ENCODE measurements at places on chromosomes 6 and 20.

GRCh38 chr6:3754776-3755175, 3.3 kb upstream of the PXDC1 start:
- no peak for DNase-seq

DNA sequence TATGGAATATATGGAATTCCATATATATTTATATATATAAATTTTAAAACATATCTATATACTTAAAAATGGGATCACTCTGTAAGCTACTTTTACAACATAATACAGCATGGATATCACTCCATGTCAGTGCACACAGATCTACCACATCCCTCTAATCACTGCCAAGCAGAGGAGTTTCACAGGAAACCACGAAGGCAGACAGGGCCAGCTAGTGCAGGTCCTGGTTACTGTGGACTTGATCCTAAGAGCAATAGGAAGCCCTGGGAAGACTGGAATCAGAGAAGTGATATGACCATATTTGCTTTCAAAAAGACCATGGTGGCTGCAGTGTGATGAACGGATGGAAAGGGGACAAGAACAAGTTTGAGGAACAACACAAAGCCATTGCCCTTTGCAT, 40.0 kb upstream of the NRN1 start:
- DNase-seq, result no peak

DNA sequence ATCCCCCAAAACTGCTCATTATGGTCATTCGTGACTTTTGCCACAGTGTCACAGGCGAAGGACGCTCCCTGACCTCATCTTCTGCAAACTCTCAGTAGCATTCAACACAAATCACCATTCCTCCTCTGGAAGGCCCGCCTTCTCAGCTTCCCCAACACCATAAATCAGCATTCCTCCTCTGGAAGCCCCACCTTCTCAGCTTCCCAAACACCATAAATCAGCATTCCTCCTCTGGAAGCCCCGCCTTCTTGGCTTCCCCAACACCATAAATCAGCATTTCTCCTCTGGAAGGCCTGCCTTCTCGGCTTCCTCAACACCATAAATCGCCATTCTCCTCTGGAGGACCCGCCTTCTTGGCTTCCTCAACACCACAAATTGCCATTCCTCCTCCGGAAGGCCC, 288.0 kb upstream of the AGPAT4 start:
- no peak for DNase-seq

GRCh38 chr6:43873806-43874714, 104.0 kb downstream of the VEGFA start:
- peak; percentile 65 for DNase-seq

DNA sequence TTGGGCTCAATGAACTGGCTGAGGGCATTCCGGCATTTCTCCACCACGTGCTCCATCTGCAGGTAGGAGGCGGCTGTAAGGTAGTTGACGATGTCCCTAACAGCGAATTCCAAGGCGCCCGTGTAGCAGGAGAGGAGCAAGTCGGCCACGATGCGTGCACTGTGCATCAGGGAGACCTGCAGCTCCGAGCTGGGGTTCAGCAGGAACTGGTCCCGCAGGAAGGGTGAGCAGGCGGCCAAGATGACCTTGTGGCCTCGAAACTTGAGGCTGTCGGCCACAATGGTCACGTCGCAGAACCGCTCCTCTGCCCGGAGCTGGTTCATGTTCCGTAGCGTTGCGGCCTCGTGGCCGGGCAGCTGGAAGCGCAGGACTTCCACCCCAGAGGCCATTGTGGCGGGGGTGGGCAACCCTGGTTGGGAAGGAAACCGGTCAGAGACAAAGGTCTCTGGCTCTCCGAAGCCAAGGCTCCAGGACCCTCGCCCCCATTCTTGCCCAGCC, 920 bp downstream of the ZBTB12 start:
- no peak for DNase-seq

- no peak for DNase-seq
Observed at GRCh38 chr6:21003780-21004541, 469.7 kb downstream of the CDKAL1 start.

DNA sequence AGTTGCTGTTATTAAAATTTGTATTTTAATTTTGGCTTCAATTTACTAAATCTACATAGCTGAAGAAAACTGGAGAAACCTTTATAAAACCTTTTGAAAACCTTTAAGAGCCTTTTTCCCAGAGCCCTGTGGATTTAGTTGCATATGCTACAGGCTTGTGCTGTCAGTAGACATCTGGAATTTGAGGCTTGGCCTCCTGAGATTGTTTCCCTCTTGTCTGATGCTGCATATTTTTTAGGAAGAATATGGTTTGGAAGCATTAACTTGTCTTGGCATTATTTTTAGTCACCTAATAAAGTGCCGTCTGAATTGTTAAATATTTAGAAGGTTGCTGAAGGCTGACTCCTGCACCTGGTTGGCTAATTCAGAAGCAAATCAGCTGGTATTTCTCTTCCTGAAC, 369.4 kb downstream of the UTRN start:
- DNase-seq, result no peak

- no peak for DNase-seq
Observed at GRCh38 chr6:15530411-15530810, 132.4 kb downstream of the DTNBP1 start.

- DNase-seq, result no peak
Observed at GRCh38 chr6:56115715-56116114, 131.7 kb downstream of the COL21A1 start.

- DNase-seq, result no peak
Observed at GRCh38 chr6:143559051-143559660, 47.6 kb upstream of the FUCA2 start.

- DNase-seq, result no peak
Observed at GRCh38 chr6:142821860-142822259, 123.1 kb downstream of the HIVEP2 start.

GRCh38 chr6:22656706-22657351, 87.5 kb downstream of the HDGFL1 start:
- DNase-seq, result no peak

DNA sequence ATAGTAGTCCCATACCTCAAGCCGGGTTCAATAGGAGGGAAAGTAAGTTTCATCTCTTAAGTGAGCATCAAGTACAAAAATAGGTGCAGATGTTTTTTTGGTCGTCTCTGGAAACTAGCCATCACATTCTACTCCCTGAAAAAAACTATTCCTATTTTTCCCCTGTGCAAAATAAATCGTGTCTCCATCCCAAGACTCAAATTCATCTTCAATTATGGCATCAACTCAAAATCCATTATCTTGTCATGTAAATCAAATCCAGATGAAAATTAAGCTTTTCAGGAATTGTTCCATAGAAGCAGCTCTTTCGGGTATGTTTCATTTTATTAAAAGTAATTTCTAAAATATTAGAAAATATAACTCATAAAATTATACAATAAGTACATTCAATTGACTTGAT, 1368.4 kb downstream of the GRIK2 start:
- DNase-seq, result no peak

GRCh38 chr6:35663447-35664235, 25.1 kb downstream of the FKBP5 start:
- no peak for DNase-seq

DNA sequence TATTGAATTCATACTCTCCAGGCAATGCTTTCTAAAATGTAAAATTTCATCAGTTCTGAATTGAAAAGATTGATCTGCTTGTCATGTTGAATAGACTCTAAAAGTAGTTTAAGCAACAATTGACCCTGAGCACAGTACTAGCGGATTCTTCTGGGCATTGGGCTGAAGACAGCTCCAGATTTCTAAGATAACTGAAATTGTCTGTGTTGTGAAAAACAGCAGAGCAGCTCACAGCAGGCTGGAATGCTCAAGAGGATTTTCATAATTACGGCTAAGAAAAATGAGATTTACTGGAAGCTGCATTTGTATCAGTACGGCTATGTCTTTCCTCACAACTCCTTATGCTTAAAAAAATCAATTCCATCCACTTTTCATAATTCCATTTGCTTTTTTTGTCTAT, 373.7 kb downstream of the HACE1 start:
- DNase-seq, result no peak

- no peak for DNase-seq
Observed at GRCh38 chr6:28922821-28923317, 916 bp downstream of the TRIM27 start.

DNA sequence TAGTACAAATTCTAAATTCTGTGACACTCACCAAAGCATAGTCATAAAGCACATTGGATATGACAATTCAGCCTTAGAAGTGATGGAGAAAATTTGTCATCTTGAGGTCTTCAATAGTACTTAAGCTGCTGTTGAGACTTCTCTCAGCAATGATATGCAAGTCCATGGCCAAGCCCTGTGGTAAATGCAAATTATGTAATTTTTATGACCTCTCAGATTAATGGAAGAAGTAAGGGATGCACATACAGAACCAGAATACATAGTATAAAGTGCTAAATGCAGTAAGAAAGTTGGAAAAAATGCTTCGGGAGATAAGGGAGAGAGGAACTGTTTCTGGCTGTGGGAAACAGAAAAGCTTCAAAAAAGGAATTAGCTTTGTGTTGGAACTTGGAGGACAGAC, 700.7 kb downstream of the RNF144B start:
- DNase-seq, result no peak

DNA sequence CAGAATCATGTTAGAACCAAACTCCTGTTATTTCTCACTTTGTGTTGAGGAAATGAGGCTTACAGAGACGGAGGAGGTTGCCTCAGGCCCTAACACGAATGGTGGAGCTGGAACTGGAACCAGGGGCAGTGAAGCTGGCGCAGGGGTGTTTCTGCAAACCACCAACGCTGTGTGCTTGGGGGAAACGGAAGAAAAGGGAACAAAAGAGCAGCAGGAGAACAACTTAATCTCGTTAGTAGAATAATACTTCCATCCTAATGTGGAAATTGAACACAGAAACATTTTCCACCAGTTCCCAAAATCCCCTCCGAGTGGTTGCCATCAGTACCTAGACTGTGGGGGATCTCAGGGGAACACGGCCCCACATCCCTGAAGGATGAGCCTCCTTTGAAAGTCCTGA, 103.4 kb upstream of the FRMD1 start:
- no peak for DNase-seq

DNA sequence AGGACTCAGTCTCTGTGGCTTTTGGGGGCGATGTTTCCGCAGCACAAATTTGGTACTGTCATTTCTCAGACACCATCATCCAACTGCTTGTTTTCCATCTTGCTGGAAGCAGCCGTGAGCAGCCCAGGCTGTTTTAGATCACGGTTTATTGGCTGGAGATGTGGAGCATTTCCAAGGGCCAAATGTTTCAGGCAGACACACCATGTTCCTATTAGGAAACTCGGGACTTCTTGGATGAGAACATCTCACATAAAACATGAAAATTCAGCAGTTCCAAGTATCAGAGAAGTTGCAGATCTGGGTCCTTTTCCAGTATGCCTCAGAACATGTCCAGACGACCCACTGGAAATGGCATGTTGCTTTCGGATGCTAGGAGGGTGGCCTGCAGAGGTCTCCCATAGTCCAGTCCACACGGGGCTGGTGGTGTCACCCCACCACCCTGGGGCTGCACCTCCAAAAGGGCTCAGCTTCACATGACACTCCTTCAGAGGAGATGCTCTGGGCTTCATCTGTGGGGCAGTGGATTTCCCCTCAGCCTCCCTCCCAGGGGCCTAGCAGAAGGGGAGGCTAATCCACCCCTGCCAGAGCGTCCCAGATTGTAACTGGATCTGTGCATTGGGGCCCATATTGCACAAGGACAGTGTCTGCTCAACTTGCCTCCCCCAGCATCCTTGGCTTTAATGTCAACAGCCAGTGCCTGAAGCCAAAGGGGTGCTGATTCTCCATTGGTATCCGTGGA, 176.3 kb downstream of the SCP2D1 start:
- no peak for DNase-seq

DNA sequence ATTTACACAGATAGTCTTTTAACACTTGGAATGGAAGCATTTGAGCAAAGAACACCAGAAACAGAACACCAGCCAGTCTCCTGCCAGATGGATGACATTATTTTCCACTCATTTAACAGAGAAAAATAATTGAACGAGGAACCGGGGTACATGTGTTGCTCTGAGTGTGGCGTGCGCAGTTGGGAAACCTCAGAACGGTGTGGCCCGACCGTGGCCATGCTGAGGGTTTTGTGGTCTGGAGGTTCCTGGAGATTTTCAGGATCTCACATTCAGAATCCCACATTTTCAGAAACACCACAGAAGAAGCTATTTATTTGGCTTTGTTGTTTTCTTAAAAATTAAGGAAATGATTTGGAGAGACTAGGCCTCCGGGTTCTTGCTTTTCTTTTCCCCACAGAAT, 126.9 kb upstream of the QKI start:
- no peak for DNase-seq

- DNase-seq, result peak; percentile 17
Observed at GRCh38 chr6:112879920-112880413, 532.8 kb downstream of the RFPL4B start.
